ENCODE measurements at places on chromosomes 12 and 14.

DNA sequence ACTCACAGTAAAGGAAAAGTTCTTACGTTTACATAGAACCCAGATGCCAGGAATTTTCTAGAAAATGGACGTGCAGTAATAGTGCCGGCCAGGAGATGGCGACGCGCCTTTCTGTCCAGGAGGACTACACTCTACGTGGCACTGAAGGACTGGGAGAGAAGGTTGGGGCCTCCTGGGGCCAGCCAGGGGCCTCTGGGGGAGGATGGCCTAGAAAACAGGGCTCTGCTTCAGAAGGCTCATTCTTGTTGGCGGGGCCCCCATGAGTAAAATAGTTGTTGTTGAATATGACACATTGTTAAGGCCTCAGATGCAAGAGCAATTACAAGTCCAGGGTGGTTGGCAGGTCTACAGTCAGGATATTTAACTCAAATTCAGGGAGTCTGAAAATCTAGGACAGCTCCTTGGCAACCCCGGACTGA lies 120.1 kb upstream of the MAX start:
- no peak for DNase-seq

DNA sequence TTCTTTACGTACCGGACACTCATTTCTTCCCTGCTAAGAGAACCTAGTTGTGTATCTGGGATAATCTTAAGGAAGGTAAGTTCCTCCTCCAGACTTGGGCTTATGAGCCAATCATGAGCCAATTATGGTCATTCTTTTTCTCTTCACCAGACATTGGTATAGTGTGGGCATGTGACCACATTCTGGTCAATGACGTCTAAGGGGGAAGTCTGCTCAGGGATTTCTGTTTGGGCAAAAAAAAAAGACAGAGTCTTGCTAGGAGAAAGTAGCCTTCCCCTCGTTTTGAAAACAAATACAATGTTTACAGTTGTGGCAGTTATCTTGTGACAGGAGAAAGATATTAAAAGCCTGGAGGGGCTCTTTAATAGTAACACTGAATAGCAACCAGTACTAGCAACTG lies 20.1 kb upstream of the PLXNC1 start:
- DNase-seq: no peak

GRCh38 chr14:24403294-24403998 lies 4.6 kb downstream of the NYNRIN start:
- no peak for DNase-seq

- DNase-seq: no peak
These were observed 20.3 kb upstream of the FOXG1 start for GRCh38 chr14:28746247-28746646.

DNA sequence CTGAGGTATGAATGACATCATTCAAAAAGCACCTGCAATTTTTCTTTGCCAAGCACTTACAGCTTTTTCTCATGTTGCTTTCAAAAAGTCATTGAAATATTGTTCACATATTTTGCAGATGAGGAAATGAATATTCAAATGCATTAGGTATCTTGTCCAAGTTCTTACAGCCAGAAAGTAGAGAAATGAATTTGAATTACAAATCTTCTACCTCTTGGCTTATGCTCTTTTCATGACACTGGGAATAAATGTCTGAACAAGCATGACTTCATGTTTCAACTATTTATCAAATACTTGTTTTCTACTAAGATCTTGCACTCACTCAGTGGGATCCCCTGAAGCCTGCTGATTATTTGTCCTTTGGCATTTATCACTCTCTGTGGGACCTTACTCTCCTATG lies 267.2 kb upstream of the BTG1 start:
- no peak for DNase-seq

- no peak for DNase-seq
These were observed 2.3 kb downstream of the DGLUCY start for GRCh38 chr14:91115986-91116770.

DNA sequence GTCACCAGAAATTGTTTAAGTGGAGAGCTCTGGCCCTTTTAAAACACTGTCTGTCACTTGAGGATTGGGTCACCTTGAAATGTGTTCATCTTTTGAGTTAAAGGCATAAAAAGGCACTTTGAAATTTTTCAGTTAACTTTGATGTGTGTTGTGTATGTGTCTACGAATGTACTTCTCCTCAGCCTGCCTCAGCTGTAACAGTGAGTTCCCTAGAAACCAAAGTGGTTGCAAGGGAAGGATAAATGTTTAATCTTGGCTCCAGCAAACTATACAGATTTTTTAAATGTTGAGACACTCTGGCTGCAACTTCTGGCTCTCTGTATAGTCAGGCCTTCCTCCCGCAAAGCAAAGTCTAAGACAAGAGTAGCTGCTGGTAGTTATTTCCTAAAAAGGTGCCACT lies 8.3 kb downstream of the DERA start:
- DNase-seq: no peak

DNA sequence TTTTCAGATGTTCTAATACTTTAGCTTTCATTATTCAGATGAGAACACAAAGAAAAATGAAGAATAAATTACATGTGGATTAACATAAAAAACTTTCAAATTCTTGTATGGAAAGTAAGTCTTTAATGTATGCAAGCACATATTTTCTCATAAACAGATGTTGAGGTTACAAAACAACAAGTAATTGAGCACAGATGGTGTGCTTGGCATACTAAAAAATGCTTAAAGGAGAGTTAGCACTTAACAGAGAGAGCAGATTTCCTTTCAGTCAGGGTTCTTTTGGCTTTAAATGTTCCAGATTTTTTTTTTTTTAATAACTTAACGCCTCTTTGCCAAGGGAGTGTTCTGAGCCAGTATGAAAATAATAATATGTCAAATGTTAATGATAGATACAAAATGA lies 96.0 kb downstream of the RASSF9 start:
- no peak for DNase-seq

DNA sequence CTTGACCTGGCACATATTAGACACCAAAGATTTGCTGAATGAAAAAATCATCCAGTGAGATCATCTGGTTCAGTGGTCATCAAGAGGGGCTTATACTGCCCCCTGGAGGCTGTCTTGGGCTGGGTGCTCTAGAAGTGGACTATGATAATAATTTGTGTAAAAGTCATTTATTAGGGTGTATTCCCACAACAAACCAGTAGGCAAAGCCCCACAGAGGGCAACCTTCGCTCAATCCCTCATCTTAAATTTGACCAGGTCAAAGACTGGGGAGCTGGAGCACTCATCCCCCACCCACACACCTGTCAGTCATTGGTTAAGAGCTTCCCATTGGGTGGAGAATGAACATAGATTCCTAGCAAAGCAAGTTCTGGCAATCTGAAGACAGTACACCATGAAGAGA lies 20.0 kb upstream of the FICD start:
- no peak for DNase-seq

DNA sequence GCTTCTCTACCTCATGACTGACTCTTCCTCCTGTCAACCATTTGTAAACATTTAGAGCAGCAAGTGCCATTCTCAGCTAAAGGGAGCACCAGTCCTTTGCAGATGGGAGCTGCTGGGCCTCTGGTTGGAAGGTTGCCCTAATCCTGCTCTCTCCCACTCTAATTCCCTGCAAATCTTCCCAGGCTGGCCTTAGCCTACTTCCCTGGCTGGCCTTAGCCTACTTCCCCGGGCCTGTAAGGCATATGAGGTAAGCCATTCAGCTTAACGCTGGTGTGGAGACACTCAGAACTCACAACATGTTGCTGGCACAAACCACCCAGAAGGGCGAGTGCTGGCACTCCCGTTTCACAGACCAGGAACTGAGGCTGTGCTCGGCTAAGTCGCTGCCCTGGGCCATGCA lies 69.0 kb downstream of the CPSF2 start:
- peak; percentile 21 for DNase-seq

DNA sequence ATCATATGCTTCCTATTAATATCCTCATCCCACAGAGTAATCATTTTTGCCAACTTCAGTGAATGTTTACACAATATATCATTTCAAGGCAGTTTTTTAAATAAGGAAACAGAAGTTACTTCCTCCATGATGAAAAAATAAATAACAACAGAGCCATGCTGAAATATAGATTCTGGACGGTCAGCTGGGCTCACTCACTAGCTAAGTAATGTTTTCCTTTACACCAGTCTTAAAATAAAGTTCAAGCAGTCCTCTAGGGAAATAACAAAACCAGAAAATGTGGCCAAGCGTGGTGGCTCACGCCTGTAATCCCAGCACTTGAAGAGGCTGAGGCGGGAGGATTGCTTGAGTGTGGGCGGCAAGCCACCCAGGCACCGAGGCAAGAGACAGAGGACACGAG lies 28.7 kb downstream of the AICDA start:
- no peak for DNase-seq

- no peak for DNase-seq
These were observed 119.8 kb downstream of the EPS8 start for GRCh38 chr12:15669256-15669948.

DNA sequence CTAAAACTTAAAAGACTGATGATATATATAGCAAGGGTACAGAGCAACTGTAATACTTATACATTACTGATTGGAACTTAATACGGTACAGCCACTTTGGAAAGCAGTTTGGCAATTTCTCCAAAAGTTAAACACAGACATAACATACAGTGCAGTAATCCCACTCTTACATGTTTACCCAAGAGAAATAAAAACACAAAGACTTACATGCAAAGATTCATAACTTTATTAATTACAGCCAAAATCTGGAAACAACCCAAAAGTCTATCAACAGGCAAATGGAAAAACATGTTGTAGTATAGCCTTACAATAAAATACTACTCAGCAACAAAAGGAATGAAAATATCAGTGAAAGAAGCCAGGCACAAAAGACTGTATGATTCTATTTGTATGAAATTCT lies 84.6 kb downstream of the GARIN6 start:
- no peak for DNase-seq

GRCh38 chr14:49516286-49516685 lies 69.9 kb downstream of the RPS29 start:
- peak; percentile 27 for DNase-seq

- DNase-seq: no peak
These were observed 168.2 kb upstream of the BCL2L14 start for GRCh38 chr12:11902525-11902875.

DNA sequence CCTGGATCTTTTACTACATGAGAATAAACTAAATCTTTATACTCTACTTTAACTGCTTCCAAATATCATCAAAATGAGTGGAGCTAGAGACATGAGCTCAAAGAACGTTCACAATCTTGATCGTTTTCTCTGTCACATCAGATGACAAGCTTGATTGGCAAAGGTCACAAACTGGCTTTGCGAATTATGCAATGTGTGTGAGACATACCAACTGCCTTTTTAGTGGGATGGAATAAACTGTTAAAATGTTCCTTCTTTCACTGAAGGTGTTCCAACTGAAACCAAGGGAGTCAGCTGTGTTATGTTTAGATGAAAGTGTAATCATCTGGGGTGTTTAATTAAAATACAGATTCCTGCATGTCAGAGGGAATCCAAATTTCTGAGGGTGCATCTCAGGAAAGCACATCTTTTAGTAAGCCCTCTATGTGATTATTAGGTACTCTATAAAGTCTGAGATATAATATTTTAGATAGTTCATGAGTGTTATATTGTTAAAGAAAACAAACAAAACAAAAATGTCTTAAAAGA lies 21.9 kb downstream of the KITLG start:
- DNase-seq: no peak

DNA sequence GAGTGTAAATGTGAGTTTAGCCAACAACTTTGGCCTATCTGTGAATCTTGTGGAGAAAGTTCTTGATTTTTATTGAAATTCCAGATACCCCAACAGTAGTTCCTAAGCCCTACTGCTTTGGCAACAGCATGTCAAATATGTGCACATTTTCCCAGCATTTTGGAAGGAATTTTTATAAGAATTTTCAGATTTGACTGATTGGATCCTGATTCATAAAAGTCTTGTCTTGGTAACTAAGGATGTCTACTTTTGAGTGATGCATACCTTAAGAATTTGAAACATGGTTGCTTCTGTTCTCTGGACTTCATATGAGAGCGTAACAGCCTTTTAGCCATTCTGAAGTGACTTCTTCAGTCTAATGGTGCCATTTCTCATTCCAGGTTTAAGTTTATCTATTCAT lies 106.7 kb downstream of the ANO4 start:
- DNase-seq: no peak

DNA sequence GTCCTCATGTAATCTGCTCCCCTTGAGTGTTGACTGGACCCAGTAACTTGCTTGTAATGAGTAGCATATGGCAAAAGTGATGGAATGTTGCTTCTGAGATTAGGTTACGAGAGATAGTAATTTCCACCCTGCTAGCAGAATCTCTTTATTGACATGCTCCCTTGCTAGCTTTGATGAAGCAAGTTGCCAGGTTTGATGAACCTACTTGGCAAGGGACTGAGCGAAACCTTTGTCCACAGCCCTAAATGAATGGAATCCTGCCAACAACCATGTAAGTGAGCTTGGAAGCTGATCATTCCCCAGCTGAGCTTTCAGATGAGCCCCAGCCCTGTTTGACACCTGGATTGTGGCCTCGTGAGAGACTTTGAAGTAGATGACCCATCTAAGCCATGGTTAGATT lies 120.8 kb upstream of the PLXNC1 start:
- no peak for DNase-seq

- no peak for DNase-seq
These were observed 773 bp downstream of the GMPR2 start for GRCh38 chr14:24233538-24233866.

GRCh38 chr14:73047808-73048207 lies 10.5 kb upstream of the RBM25 start:
- no peak for DNase-seq

DNA sequence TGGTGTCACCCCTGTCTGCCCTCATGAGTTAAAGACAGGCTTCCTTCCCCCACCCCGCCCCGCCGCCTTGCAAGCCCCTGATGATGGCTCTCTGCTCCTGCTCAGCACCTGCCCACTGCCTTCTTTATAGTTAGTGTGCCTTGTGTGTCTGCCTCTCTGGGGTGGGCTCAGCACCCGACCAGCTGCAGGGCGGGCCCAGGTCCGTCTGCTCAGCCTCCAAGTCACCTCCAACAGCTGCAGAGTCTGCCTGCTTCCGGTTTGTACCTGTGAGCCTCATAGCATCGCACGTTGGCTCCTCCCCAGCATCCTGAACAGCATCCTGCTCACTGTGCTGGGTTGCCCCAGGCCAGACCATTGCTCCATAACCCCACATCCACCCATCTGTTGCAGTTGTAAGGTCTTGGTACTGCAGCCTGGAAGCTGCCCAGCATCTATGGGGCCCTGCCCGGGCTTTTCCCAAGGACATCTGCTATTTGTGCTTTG lies 3.5 kb downstream of the TGFB3 start:
- DNase-seq: no peak

DNA sequence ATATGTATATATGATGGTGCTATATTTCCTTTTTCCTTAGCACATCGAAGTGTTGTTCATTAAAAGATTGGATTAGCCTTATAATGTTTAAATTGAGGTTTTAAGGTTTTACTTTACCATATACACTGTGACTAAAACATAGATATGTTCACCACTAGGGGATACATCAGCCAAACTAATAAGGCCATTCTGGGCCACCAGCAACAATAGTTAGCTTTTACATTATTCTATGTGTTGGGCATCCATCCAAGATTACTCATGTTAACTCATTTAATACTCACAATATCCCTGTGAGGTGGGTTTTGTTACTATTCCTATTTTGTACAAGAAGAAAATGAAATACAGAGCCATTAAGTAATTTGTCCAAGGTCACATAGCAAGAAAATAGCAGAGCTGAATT lies 202.6 kb upstream of the AVPR1A start:
- peak; percentile 36 for DNase-seq

- DNase-seq: no peak
These were observed 37.9 kb upstream of the GALNT9 start for GRCh38 chr12:132367071-132367851.

GRCh38 chr12:14999021-14999694 lies 26.3 kb downstream of the PDE6H start:
- no peak for DNase-seq

Measured in retinal pigment epithelial cell (primary cell).